ENCODE measurements at places on chromosomes 7 and 10.

DNA sequence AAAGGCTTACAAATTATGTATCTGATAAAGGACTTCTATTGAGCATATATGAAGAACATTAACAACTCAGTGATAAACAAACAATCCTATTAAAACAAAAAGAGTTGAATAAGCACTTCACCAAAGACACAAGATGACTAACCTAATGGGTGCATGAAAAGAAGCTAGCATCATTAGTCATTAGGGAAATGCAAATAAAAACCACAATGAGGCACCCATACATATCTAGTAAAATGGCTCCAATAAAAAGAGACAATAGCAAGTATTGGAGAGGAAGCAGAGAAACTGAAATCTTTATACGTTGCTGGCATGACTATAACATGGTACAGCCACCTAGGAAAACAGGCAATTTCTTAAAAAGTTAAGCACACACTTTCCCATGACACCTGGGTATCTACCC, 77.6 kb upstream of the ZMIZ1 start:
- no peak for DNase-seq

DNA sequence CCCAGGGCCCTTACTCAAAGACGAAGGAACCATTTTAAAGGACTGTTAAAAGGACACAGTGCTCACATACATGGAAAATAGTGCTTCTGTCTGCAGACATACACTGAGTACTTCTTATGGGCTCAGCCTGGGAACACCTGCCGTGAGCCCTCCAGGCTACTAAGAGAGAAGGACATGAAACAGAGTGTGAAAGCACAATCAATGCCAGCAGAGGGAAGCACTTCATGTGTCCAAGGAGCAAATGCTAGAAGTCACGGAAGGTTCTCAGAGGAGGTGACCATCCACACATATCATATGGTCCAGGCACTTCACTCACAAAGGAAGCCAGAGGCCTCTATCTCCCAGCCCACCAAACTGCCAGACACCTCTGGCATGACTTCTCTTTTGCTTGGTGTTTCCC, 15.5 kb downstream of the ELMO1 start:
- no peak for DNase-seq

DNA sequence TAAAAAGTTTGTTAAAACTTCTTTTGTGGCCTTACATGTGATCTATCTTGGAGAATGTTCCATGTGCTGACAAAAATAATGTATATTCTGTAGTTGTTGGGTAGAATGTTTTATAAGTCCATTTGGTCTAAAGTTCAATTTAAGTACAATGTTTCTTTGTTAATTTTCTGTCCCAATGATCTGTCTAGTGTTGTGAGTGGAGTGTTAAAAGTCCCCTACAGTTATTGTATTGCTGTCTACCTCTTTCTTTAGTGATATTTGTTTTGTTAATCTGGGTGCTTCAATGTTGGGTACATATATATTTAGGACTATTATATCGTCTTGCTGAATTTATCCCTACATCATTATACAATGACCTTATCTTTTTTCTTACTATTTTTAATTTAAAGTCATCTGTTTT, 6.9 kb downstream of the TMEM140 start:
- no peak for DNase-seq

GRCh38 chr10:111784946-111785465, 398.6 kb downstream of the GPAM start:
- no peak for DNase-seq

- DNase-seq, result no peak
Observed at GRCh38 chr7:55552320-55553023, 19.8 kb downstream of the VOPP1 start.

GRCh38 chr7:84744385-84744784, 442.5 kb downstream of the SEMA3D start:
- DNase-seq, result no peak

DNA sequence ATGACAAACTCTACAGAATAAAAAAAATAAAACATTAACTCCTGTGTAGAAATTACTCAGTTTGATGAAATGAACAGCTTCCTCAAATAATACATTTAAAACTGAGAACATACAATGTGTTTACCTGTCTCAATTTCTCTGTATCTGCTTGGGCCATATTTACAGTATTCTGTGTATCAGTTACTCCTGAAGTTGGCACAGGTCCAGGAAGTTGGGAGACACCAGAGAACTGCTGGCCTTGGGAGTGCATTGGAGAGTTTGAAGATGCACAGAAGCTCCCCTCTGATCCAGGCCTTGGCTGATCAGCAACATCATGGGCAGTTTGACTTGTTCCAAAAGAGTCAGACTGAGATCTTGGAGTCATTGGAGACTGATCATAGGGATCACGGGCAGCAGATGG, 155.1 kb downstream of the GALNT11 start:
- no peak for DNase-seq

DNA sequence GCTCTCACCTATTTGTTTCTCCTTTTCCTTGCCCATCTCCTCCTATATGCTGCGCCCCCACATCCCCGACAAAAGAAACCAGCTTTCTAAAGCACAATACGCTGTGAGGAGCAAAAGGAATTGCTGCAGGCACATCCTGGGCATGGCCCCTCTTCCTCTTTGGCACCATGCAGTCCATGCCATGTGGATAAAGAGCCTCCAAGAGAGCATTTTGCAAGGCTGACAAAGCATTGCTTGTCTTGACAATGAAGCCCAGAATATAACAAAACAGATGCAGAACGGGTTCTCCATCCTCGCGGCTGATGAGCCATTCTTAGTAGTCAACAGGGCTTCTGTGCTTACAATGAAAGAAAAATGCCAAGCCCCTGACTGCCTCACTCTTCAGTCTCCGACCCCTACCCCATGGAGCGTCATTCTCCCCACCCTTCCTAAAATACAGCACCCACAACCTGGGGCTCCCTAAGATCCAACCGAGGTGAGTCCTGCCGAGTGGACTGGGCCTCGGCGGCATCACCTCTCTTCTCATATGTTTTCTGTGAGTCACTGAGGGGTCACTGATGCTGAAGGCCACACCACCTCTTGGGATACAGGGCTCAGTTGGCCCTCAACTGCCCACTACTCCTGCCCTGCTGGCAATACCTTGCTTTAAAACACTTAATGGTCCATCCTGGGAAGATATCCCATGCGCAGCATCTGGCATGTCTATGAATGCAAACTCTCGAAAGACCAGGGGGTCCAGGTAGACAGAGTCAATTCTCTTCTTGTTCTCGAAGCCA, 47.5 kb downstream of the GSDME start:
- DNase-seq, result no peak

DNA sequence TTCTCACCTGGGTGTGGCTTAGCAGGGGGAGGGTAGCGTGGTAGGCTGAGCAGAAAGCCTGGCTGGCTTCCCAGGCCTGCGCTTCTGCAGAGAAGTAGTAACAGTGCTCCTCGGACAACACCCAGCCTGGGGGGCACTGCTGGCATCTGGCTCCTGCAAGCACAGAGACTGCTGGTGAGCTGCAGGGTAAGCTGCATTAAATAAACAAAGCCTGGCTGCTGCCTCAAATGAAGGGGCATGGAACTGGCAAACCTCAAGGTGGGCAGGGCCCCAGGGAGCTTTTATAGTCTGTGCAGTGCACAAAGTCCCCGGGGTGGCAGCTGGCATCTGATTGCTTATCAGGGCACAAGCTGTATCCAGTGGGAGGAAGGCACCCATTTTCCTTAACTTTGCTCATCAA, 3.9 kb downstream of the KLRG2 start:
- no peak for DNase-seq

GRCh38 chr7:97005183-97006054, at the start of gene DLX6:
DLX6 (plus strand) TSS chr7:97005553; CDS start chr7:97005978, 425 bp downstream.
- DNase-seq, result no peak

- DNase-seq, result no peak
Observed at GRCh38 chr10:37566332-37566731, 291.1 kb downstream of the ZNF248 start.

- DNase-seq, result no peak
Observed at GRCh38 chr7:110775046-110775445, 315.9 kb upstream of the LRRN3 start.

- no peak for DNase-seq
Observed at GRCh38 chr7:13882051-13882450, 107.4 kb downstream of the ETV1 start.

GRCh38 chr7:26074919-26075318, 77.1 kb upstream of the NFE2L3 start:
- DNase-seq, result no peak

DNA sequence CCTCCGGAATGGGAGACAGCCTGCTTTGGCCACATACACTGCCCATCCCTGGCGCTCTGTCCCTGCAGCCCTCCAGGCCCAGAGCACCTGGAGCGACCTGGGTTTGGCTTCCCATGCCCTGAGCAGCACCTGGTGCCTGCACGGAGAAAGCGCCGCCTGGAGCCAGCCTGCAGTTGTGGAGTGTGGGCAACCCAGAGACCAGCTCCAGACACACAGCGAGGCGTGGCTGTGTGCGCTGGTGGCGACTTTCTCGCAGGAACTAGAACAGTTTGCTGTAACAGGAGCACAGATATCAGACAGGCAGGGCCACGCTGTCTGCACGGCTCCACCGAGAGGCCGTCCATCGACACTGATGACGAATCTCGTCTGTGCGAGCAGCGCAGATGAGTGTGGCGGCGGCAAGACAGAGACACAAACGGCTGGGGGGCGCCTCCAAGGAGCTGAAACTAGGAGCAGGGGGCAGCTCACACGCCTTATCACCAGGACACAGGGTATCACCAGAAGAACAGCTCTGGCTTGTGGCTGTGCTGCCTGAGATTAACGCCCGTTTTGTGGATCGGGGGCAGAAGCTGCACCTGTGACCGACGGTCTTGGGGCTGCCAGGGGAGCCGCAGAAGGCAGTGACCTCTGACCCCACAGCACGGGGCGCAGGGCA, 275.3 kb downstream of the DNAJB6 start:
- no peak for DNase-seq

GRCh38 chr7:19305698-19306097, 160.5 kb upstream of the FERD3L start:
- no peak for DNase-seq

DNA sequence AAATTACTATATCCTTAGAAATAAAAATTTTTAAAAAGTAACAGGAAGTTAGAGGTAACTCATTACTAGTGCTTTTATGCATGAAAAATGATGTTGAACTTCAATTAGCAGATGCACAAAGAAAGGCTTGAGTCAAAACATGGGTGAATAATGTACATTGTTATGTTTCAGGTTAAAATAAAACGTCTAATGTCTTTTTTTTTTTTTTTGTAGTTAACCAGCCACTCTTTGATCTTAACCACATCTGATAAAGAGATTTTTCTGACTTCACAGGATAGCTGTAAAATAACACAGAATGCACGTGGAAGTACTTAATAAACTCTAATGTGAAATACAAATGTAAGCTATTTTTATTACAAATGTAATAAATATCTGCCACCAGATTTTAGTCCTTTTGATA, 61.7 kb downstream of the GSAP start:
- no peak for DNase-seq

DNA sequence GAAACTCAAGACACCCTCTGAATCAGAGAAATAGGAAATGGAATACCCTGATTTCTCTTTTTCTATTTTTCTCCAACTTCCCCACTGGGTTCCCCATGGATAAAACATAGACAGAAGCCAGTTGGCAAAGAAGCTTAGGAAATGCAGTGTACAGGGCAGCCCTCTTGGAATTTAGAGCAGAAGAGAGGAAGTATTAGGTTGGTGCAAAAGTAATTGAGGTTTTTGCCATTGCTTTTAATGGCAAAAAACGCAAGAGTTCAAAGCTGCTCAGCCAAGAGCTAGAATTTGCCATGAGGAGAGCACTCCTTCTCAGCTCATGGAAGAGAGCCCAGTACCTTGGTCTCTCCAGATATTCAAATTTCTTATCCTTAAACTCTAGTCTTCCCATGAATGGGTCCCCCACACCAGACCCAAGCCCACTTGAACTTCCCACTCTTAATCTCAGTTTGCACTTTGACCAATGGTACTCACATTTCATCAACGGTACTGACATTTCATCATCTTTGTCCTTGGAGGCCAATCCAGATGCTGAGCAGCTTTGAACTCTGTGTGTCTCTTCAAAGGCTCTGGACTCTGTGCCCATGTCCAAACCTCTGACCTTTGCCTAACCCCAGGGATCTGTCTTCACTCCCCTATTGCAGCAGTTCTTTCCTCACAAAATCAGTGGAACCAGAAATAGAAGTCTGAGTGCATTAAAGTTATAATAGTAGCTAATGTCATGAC, 73.2 kb upstream of the PPP1R3C start:
- no peak for DNase-seq

DNA sequence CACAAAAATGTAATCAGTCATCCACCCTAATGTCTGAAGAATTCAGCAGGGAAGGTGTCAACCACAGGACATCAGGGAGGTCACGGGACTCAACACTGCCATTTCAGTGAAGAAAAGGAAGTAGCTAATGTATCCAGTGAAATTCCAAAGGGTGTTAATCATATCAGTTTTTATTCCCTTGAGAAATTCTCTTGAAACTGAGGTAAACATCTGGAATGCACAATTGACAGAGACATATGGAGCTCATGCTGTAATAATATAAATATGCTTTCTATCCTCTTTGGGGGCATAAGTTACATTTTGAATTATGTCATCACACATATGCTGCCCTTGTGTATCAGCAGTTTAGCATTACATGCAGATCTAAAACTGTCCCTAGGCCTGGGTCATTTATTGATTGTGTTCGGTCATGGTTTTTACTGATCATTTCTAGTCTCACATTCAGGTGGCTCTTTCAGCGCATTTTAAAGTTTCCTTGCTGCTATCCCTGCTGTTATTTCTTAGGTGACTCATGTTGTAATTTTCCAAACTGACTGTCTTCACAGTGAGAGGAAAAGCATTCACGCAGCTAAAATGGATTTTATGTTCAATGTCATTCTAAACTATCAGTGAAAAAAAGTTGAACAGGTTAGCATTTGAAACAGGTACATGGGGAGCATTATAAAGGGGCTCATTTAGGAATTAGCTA, 273.9 kb downstream of the TSPAN12 start:
- DNase-seq, result no peak

DNA sequence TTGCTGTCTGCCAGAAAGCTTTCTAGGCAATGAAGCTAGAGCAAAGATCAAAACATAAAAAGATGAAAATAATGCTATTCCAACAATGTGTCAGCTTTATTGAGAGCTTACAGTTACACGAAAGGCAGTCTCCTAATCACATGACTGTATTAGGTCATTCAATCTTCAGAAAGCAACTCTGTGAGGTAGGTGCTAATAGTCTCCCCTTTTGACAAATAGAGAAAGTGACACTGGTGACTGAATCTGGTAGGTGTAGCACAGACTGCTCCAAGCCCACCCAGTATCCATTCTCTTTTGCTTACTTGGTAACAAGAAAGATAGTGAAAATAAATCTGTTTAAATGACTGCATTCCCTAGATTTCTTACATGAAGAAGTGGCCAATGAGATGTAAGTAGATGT, 58.8 kb downstream of the DGKB start:
- DNase-seq, result no peak

- DNase-seq, result no peak
Observed at GRCh38 chr10:51241461-51241860, 167.2 kb downstream of the PRKG1 start.

DNA sequence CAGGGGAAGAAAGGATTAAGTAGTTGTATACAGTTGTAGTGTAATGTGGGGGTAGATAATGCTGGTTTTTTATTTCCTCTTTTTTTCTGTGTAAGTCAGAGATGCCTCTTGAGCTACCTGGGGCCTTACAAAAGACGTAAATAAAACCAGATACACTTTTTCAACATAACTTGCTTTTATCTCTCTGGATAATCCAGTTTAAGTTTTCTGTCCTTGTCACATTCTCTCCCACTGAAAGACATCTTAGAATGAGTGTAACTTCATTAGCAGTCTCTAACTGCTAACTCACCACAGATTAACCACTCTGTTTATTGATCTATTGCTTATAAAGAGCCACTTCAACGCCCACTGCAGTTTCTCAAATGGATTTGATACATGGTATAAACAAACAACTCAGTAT, 64.1 kb upstream of the LRRN3 start:
- no peak for DNase-seq
